ENCODE measurements at places on chromosomes 5 and 9.
A peak's percentile ranks its signal among the peaks of the same experiment; 100 is the strongest.

DNA sequence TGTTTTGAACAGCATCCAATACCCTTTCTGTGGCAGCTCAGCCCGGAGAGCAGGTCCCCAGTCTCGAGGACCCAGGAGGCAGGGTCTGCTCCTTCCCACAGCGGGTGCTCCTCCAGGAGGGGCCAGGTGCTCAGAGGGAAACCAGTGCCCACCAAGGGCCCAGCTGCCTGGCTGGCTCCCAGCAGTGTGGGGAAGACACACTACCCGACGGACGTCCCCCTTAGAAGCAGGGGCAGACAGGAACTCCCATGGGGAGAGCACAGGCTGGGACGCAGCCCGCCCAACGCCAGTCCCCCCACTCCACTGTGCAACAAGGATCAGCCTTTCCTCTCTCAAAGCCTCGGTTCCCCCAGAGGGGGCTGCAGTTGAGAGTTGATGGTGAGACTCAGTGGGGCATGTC, 57.6 kb downstream of the ADAMTS2 start:
- H3K4me1 ChIP-seq = peaks cover 21% of the 10 kb centered on the region
- H3K27me3 ChIP-seq = no peaks in the 10 kb centered on the region
- H3K4me3 ChIP-seq = no peak overlapping the region
- no peaks in the 10 kb centered on the region for H3K36me3 ChIP-seq

DNA sequence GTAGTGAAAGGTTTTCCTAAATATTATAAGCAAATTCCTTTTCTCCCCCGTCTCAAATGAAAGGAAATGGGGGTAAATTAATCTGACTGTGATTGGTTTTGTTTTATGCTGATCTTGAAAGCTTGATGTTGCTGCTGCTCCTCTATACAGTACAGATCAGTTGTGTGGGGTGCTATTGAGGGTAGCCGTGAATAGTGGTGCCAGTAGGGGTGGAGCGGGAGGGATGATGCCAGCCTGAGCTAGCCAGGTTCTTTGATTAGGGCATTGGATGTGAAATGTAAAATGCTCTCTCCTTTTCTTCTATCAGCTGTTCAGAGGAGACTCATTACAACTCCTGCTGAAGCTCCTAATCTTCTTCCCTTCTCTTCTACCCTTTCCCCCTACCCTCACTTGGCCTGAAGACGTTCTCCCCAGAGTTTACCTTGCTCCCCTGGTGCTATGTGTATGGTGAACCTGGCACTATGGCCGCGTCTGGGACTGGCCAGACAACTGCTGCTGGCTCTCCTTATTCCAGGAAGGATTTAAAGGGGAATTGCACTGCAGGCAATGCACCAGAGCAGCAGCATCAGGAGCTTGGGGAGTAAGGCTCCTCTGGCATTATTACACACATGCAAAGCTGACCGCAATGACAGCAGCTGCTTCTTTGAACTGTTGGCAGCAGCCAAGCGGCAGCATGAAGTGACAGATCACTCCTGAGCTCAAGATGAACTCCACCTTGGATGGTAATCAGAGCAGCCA, 566 bp downstream of the GPR21 start:
- peaks cover 4% of the 10 kb centered on the region for H3K36me3 ChIP-seq
- H3K4me1 ChIP-seq = peaks cover 37% of the 10 kb centered on the region
- no peaks in the 10 kb centered on the region for H3K27me3 ChIP-seq

GRCh38 chr5:170590566-170590965, 86.7 kb downstream of the KCNIP1 start:
- no peak overlapping the region for H3K27ac ChIP-seq
- DNase-seq = no peak
- no peaks in the 10 kb centered on the region for H3K4me1 ChIP-seq
- H3K4me3 ChIP-seq = no peak overlapping the region
- H3K27me3 ChIP-seq = no peaks in the 10 kb centered on the region

GRCh38 chr5:139863855-139864558, 68.4 kb downstream of the PSD2 start:
- H3K4me1 ChIP-seq = no peaks in the 10 kb centered on the region
- no peak overlapping the region for H3K27ac ChIP-seq
- DNase-seq = no peak
- no peak overlapping the region for H3K4me3 ChIP-seq
- no peaks in the 10 kb centered on the region for H3K27me3 ChIP-seq
- H3K36me3 ChIP-seq = no peaks in the 10 kb centered on the region

DNA sequence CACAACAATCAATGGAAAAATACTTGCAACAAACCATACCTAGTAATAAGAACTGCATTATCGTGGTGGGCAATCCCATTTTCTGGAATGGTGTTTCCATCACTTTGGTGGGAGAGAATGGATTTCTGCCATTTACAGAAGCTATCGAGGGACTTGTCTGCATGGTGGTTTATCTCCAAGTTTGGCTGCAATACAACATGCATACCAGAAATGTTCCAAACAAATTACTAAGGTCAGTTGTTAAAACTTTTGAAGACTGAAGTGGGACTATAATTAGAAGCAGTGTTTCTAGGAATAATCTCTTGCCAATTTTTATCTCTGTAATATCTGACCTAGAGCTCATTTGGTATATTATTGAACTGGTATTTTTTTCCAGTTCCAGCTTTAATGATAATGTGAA, 30.3 kb downstream of the ADAMTS6 start:
- H3K27me3 ChIP-seq = no peaks in the 10 kb centered on the region
- H3K36me3 ChIP-seq = peaks cover 8% of the 10 kb centered on the region
- H3K27ac ChIP-seq = no peak overlapping the region
- no peak for DNase-seq
- no peak overlapping the region for H3K4me3 ChIP-seq

- H3K4me1 ChIP-seq = no peaks in the 10 kb centered on the region
- H3K27ac ChIP-seq = no peak overlapping the region
- H3K36me3 ChIP-seq = no peaks in the 10 kb centered on the region
Measured at GRCh38 chr5:143676802-143677201, 135.2 kb upstream of the HMHB1 start.

GRCh38 chr5:6704361-6704851, 8.8 kb upstream of the TENT4A start:
- no peak overlapping the region for H3K4me3 ChIP-seq
- no peaks in the 10 kb centered on the region for H3K27me3 ChIP-seq
- DNase-seq = peak; percentile 94
- H3K4me1 ChIP-seq = peaks cover 14% of the 10 kb centered on the region

GRCh38 chr5:36305571-36306326, 4.0 kb upstream of the RANBP3L start:
- no peak overlapping the region for H3K4me3 ChIP-seq
- H3K36me3 ChIP-seq = no peaks in the 10 kb centered on the region
- H3K27me3 ChIP-seq = no peaks in the 10 kb centered on the region
- H3K4me1 ChIP-seq = no peaks in the 10 kb centered on the region
- no peak overlapping the region for H3K27ac ChIP-seq

DNA sequence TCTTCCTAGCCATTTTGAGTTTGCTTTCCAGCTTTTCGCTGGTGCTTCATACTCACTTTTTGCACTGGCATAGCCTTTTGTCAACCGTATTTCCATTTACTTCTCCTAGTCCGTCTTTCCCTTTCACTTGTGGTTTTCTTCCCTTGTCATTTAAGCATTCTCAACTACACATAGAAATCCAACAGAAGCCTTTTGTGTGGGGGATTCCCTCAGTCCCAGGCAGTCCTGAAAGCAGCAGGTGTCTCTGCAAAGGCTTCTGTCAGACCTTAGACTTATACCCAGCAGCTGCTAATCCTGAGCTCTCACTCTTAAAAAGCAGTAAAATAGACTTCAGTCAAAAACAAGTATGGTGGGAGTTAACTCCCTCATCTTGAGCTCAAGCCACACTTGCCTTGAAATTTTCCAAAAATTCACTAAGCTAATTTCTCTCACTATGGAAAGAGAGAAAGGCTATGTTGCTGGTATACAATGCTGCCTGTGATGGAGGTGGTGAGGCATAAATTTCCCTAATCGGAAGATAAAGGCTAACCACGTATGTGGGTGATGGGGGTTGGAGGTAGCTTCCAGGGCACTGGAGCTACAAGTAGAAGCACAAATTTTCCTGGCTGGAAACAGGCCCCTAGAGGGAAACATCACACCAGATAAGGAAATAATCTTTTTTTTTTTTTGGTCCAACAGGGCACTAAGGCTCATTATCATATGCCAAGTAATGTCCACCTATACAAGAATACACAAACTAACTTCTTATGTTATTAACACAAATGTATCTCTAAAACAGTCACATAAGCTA, 34.8 kb upstream of the IFNK start:
- no peaks in the 10 kb centered on the region for H3K36me3 ChIP-seq
- H3K27me3 ChIP-seq = no peaks in the 10 kb centered on the region
- no peak overlapping the region for H3K27ac ChIP-seq
- DNase-seq = no peak
- H3K4me3 ChIP-seq = no peak overlapping the region

GRCh38 chr9:636931-637591, 204.4 kb upstream of the DMRT1 start:
- no peak overlapping the region for H3K27ac ChIP-seq
- no peaks in the 10 kb centered on the region for H3K36me3 ChIP-seq
- H3K4me1 ChIP-seq = peaks cover 3% of the 10 kb centered on the region
- H3K4me3 ChIP-seq = no peak overlapping the region

DNA sequence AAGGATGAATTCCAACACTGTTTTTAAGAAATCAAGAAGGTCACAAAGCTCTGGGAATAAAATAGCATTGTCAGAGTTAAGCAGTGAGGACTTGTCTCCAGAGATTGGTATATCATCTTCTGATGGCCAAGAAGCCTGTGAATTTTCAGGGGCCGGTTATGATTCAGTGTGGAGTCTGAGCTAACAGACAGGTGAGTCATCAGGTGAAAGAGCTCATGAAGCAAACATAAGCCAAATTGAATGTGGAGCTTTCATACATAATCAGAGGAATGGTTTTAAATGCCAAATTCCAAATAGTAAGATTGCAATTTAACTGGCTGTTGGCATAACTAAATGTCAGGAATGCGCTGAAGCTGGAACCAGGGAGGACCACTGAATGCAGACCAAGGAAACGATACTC, 494.2 kb downstream of the MTRR start:
- H3K27me3 ChIP-seq = no peaks in the 10 kb centered on the region
- no peaks in the 10 kb centered on the region for H3K36me3 ChIP-seq
- H3K4me1 ChIP-seq = no peaks in the 10 kb centered on the region

GRCh38 chr5:71887680-71888079, 168.6 kb downstream of the CARTPT start:
- DNase-seq = no peak
- no peaks in the 10 kb centered on the region for H3K36me3 ChIP-seq
- peak overlapping the region; percentile 27 for H3K27ac ChIP-seq
- H3K4me3 ChIP-seq = no peak overlapping the region

DNA sequence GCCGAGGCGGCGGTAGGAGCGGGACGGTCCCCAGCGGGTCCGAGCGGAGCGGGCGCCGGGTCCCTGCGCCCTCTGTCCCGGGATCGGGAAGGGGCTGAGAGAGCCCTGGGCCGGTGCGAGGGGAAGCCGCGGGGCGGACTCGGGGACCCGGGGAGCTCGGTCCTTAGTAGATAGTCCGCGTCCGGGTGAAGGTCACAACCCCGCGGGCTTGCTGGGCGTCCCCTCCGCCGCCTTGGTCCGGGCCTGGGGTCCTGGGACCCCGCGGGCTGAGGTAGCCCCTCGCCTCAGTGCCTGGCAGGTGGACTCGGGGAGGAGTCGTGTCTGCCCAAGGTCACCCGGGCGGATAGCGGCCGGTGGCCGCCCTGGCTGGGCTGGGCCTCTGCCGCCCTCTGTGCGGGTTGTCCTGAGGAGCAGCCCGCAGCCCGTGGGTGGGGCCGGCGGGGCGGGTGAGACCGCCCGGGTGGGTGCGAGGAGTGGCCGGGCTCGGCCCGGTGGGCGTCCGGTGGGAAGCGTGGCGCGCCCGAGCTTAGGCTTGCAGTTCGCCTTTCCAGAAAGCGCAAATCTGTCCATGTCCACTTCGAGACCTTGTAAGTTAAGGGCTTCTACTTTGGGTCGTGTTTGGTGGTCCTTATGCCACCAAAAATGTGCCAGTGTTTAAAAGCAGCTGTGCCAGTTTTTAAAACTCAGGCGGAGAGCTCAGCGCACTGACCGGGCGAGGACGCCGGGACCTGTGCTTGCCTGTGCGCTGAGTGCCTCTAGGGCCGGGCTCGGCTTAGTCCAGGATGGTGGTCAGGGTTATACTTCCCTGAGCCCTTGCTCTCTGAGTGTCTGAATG, 554 bp downstream of the SDHA start:
- H3K27me3 ChIP-seq = no peaks in the 10 kb centered on the region
- DNase-seq = peak; percentile 69
- peak overlapping the region; percentile 91 for H3K27ac ChIP-seq
- H3K4me1 ChIP-seq = peaks cover 12% of the 10 kb centered on the region
- peaks cover 5% of the 10 kb centered on the region for H3K36me3 ChIP-seq

DNA sequence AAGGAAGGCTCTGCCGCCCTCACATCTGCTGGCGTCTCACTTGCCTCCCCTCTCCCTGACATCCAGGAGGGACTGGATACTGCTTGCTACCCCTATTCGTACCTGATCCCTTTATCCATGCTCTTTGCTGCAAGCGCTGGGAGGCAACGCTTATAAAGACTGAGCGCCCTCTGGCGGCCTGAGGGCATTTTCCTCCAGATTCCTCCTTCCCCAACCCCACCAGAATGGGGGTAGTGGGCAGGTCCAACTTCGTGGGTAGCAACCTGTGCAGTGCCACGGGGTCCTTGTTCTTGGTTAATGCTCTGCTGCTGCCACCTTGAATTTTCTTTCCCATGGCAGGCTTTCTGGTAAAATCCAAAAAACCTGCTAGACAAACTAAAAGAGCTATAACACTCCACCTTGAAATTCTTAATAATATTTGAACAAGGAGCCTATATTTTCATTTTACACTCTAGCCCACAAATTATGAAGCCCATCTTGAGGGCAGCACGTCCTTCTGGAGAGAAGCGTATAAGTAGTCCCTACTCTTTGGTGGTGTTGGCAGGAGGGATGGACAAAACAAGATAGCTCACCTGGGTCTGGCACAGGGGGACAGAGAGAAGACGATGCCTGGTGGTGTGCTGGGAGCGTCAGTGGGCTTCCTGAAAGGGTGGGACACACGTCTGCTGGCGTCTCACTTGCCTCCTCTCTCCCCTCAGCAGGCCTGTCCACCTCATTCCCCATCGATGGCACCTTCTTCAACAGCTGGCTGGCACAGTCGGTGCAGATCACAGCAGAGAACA, 52.5 kb downstream of the JADE2 start:
- peaks cover 66% of the 10 kb centered on the region for H3K36me3 ChIP-seq
- H3K27ac ChIP-seq = no peak overlapping the region
- H3K4me1 ChIP-seq = peaks cover 9% of the 10 kb centered on the region

DNA sequence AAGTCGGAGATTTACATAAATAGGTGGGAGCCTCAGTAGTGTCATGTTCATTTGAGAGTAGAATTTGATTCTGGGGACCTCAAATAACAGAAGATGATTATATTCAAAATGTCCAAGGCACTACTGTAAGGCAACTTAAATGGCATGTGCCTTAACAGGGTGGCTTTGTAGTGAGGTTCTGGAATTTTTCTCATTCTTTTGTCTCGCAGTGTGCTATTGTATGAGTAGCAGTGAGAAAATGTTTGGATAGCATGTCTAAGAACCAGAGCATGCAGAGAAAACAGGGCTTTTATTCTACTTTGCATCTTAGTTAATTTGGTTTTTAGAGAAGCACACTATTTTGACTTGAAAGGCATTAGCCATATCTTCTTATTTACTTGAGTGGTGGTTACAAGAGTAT, 25.0 kb downstream of the MAST4 start:
- H3K27ac ChIP-seq = no peak overlapping the region
- no peaks in the 10 kb centered on the region for H3K36me3 ChIP-seq
- H3K4me3 ChIP-seq = no peak overlapping the region
- no peaks in the 10 kb centered on the region for H3K4me1 ChIP-seq
- H3K27me3 ChIP-seq = no peaks in the 10 kb centered on the region

GRCh38 chr9:98225015-98225442, 30.4 kb downstream of the TBC1D2 start:
- H3K27me3 ChIP-seq = no peaks in the 10 kb centered on the region
- no peaks in the 10 kb centered on the region for H3K4me1 ChIP-seq
- H3K36me3 ChIP-seq = peaks cover 40% of the 10 kb centered on the region
- H3K4me3 ChIP-seq = no peak overlapping the region
- DNase-seq = no peak
- H3K27ac ChIP-seq = no peak overlapping the region

Data from ascending aorta (tissue), 2 donors.